AG09319 (cell line): ENCODE measurements at places on chromosomes 1 and 21.

GRCh38 chr21:16196001-16196400 lies 466.2 kb downstream of the USP25 start:
- DNase-seq = no peak

GRCh38 chr1:94258873-94259331 lies 21.5 kb upstream of the ARHGAP29 start:
- peak; percentile 78 for DNase-seq

- DNase-seq = no peak
Observed at GRCh38 chr1:187114792-187115191, 286.0 kb downstream of the PLA2G4A start.

- DNase-seq = no peak
Observed at GRCh38 chr21:38814126-38815059, 8.7 kb downstream of the ETS2 start.

- DNase-seq = no peak
Observed at GRCh38 chr21:25997788-25998611, 172.6 kb downstream of the APP start.

DNA sequence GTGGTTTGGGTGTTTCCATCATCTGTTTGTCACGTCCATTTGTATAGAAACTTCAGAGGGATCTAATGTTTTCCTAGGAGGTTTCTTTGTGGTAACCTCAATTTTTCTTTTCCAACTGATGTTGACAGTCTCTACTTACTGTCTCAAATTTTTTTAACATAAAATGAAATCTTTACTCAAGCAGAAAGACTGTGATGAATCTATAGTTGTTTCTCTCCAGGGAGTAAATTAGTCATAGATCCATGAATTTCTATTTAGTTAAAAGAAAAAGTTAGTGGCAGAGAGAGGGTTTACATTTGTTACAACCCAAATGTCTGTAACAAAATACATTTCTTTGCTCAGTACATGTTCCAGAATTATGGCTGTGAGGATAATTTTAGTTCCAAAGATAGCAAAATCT lies 161.6 kb downstream of the DISP1 start:
- DNase-seq = no peak

GRCh38 chr1:114113411-114114184 lies 40.1 kb downstream of the SYT6 start:
- DNase-seq = no peak

- DNase-seq = no peak
Observed at GRCh38 chr1:179476484-179476883, 99.3 kb downstream of the NPHS2 start.

DNA sequence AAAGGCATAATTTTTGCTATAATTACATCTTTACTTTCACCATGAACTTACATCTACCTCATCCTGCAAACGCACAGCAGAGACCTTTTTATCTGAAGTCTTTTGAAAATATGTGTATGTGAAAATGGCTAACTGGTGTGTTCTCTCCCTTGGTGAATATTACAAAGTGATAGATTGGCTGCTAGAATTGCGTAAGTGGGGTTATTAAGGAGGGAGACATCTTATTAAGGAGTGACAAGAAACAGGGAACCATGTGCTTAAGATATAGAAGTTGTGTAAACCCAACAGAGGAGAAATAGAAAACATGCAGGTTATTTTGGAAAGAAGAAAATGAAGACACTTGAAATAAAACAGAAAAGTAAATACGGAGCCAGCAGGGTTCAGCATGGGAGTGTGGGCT lies 7.8 kb downstream of the KCNJ15 start:
- no peak for DNase-seq

DNA sequence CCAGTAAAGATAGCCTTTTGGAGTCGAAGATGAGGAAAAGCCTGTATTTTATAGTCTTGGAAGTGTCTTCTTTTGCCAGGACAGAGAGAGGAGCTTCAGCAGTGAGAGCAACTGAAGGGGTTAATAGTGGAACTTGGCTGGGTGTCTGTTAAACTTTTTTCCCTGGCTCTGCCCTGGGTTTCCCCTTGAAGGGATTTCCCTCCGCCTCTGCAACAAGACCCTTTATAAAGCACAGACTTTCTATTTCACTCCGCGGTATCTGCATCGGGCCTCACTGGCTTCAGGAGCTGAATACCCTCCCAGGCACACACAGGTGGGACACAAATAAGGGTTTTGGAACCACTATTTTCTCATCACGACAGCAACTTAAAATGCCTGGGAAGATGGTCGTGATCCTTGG lies at the start of gene VCAM1:
TSS of gene VCAM1 (plus strand) at position 253 of the 400 bp plus-strand sequence. CDS start at position 372, 119 bp downstream.
- DNase-seq = no peak

DNA sequence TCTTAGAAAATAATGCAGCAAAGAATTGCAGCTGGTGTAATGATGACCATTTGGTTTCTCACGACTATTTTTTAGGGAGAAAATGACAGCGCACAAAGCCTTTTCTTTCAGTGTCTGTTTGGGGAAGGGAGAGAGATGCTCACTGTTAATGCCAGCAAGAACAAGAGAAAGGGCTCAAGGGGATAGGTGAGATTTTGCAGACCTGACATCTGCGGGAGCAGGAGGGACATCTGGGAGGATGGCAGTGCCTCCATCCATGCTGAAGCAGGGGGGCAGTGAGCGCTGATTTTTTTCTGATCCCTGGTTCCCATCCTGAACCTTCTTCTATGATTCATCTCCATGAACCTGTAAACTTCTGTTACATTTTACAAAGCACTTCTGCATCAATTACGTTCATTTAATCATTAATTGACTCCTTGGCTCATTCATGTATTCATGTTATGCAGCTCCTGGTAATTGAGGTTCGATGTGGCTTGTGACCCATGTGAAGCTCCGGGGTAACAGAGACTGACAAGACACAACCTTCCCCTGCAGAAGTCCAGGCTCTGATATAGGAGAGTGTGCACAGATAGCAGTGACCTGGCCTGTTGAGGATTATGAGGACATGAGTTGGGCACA lies 595.3 kb downstream of the PTPRU start:
- DNase-seq = no peak

DNA sequence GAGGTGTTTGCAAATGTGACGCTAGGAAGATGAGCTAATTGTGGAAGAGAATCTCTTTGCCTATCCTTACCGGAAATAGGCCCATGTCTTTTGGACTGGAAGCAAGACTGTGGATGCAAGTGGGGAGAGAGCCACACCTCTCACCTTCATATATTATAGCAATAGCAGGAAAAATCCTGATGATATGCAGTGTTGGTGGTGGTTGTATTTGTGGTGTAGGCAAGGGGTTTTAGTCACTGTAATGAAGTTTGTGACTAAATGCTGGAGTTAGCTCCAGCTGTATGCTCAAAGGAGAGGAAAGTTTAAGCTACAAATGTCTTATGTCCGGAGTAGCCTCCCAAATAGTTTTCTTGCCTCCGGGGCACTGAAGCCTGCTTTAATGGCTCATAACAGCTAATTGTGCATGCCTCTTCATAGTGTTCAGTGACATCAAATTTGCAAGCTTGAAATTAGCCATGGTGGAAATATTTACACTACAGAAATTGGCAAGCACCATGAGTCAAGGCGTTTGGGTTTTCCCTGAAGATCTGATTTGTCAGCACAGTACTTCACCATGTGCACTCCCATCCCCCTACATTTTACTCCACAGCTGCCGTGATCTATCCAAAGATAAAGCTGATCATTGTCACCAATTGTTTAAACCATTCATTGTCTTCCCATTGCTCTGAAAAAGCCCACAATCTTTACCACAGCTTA lies 102.6 kb upstream of the ZNF644 start:
- no peak for DNase-seq

DNA sequence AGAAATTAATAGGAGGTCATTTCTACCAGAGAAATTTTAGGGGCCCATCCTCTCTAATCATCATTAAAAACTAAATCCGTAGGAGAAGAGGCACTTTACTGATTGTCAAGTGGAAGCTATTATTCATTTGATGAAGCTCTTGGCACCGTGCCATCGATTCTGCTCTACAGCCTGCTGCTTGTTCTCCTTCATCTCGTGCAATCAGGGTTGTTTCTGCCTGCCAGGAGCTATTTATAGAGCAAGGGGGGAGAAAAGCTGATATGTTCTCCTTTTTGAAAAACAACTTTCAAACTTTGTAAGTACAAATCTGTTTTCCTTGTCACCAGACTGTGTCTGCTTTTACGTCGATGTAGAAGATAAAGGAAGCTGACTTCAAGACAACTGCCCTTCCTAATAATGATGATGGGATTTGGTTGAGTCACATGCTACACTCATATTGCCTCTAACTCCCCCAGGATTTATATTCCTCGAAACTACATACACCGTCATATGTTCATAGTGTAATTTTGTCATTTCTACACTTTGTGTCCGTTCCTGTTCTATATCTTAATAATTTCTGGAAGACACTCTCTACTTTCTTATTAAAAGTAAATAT lies 169.6 kb upstream of the LHX8 start:
- DNase-seq = peak; percentile 45

DNA sequence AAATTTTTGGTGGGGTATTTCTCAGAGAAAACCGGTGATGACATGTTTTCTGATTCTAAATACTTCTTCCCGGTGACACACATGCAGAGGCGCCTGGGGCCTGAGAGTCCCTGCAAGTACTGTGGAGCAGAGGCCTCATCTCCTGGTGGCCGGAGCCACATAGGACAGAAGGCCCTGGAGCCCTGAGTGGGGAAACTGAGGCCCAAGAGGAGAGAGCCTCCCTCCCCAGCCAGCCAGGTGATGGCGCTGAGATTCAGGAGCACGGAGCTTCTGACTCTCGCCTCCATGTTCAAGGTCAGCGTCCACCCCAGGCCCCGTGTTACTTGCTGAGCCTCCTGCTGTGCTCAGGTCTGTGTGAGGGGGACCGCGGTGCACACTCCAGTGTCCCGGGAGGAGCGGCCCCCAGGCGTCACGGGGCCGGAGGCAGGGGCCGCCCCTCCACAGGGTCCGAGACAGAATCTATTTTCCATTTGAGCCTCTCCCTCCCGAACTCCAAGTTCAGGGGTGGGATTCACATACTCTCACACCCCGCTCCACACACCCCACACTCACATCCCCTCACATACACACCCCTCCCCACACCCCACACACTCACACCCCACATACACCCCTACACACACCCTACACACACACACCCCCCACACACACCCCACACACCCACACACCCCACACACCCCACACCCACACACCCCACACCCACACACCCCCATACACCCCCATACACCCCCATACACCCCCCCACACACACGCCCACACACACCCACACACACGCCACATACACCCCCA lies 43.8 kb downstream of the SLX9 start:
- no peak for DNase-seq

DNA sequence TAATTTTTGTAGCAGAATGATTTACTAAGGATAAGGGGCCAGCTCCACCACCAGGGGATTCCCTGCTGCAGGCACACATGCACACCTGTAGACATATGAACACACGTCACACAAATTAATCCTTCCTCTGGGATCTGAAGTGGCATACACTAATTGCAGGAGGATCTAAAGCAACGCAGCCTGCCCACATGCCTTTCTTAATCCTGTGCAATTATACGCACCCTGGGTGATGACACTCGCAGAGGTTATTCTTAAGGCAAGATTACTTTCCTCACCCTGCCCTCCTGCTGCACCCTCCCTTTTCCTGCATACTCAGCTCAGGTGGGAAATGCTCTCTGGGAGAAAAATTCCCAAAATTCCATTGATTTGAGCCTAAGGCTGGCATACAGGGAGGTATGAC lies 7.5 kb upstream of the LORICRIN start:
- DNase-seq = no peak

DNA sequence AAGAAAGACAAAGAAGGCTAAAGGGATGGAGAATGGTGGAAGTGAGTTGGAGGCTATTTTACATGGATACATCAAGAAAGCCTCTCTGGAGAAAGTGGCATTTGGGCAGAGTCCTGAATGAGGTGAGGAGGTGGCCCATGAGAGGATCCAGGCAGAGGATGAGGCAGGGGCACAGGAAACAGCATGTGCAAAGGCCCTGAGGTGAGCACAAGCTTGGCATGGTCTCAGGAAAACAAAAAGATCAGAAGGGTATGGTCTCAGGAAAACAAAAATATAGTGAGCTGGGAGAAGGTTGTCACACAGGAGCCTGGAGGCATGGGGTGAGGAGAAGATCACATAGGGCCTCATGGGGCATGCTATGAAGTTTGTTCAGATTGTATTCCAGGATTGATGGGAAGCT lies 62.1 kb upstream of the F3 start:
- no peak for DNase-seq

DNA sequence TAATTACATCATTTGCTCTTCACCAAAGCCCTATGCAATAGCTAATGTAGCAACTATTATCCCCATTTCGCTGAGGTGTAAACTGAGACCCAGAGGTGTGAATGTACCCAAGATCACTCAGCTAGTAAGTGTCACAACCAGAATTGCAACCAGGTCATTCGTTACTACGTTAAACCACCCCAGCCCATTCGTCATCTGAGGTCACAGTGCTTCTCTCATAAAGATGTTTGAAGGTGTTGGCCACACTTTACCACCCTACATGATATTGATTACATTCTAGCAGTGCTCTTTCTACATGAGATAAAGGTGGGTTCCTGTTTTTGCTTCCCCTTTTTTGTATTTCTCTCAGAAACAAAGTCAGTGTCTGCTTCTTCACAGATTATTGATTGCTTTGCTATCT lies 195.3 kb downstream of the ZBTB18 start:
- DNase-seq = no peak
